Stimulated activated CD4-positive, alpha-beta T cell treated with anti-CD3 and anti-CD28 coated beads, Interleukin-1b, Interleukin-23, amount 100 ng/mL, for 48 hours (primary cell): ENCODE measurements at places on chromosomes 7 and 10.

DNA sequence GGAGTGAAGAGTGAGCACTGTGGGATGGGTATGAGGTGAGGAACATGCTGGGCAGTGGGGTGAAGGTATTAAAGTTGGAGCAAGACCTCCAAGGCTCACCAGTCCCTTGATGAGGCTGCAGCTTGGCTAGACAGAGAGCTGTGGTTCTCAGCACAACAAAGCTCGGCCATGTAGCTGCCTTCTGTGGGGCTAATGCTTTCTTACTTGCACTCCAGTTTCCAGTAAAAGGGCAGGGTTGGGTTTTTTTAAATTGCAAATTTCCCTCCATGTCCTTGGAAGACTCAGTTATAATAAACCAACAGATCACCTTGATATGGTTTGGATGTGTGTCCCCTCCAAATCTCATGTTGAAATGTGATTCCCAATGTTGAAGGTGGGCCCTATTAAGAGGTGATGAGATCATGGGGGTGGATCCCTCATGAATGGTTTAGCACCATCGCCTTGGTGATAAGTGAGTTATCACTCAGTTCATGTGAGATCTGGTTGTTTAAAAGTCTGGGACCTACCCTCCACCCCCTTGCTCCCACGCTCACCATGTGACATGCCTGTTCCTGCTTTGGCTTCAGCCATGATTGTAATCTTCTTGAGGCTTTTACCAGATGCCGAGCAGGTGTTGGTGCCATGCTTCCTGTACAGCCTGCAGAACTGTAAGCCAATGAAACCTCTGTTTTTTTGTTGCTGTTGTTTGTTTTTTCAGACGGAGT lies 55.9 kb downstream of the ATXN7L1 start:
- no peak for DNase-seq

DNA sequence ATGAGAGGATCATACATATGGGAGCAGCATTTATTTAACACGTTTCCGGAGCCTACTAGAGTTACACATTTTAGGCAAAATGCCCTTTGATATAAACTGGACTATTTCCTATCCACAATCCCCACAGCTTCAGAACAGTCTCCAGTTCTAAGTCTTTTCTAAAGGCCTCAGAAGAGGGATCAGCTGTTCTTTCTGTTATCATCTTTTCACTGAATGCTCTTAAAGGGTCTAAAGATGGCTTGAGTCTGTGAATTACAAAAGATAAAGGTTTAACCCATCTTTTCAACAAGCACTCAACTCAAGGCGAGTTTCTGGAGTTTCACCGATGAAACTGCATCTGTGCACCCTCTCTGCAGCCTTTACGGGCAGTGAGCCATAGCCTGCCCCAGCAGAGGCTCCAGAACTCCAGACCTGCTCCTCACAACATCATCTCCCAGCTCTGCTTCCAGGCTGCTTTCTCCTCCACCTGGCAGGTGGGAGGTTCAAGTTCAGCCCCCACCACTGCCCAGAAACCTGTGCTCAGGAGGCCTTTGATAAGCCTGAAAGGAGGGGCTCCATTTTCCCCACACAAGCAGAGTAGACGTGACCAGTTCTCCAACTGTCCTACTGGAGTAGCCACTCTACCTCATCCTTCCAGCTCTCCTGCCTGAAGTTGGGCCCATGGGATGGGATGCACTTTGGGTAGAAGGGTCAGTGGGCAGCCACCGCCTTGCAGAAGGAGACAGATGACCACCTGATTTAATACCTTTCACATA lies 53.4 kb downstream of the HSPA12A start:
- no peak for DNase-seq

- no peak for DNase-seq
Observed at GRCh38 chr7:135965602-135966001, 11.6 kb downstream of the MTPN start.

DNA sequence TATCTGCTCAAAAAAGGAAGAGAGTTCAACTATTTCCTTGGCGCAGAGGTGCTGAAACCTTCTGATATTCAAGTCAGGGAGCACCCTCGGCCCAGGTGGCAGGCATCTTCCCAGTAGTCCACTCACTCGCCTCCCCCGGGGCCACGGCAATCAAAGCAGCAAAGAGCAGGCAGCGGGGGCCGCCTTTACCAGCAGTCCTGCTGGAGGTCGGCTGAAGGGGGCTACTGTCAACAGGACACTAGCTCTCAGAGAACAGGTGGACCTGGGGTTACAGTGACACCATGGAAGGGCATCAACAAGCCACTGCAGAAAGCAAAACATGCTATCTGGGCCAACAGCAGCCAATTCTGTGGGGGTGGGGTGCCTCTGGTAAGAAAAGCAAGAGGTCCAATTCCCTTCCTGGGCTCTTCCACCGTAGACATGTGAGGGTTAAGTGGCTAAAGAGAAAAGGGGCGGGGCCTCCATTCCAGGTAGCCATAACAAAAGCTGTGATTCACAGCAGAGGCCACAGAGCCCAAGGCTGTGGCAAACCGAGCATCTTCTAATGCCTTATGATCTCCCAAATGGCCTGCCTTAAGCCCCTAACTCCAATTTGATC lies 9.4 kb downstream of the FZD9 start:
- no peak for DNase-seq

DNA sequence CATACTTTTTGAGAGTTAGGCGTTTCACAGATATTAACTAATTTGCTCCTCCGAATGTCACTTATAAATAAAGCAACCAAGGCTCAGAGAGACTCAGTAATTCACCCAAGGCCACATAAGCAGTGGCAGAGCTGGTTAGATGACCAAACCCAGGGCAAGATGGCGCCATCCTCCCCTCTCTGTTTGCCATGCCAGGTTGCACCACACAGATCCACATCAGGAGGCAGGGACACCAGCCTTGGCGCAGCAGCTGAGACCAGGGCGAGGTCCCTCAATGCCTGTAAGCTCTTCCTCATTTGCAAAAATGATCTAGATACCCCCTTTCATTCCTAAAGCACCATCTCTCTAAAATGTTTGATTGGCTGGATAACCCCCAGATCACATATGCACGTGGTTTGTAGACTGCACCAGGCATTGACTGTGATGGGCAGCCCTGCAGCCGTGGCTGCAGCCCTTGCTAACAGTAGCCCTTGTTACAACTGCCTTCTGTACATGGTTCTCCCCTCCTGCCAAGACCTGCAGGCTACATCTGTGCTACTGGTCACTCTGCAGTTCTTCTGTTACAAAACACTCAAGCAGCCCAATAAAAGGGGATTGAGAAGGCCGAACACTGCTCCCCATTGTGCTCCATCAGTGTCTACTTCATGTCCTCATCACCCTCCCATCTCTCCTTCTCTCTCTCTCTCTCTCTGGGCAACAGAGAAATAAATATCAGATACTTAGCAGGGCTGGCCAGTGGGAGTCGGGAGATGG lies 298.6 kb downstream of the PRPF18 start:
- no peak for DNase-seq
